ENCODE measurements at places on chromosomes 11 and 22.
A peak's percentile ranks its signal among the peaks of the same experiment; 100 is the strongest.

DNA sequence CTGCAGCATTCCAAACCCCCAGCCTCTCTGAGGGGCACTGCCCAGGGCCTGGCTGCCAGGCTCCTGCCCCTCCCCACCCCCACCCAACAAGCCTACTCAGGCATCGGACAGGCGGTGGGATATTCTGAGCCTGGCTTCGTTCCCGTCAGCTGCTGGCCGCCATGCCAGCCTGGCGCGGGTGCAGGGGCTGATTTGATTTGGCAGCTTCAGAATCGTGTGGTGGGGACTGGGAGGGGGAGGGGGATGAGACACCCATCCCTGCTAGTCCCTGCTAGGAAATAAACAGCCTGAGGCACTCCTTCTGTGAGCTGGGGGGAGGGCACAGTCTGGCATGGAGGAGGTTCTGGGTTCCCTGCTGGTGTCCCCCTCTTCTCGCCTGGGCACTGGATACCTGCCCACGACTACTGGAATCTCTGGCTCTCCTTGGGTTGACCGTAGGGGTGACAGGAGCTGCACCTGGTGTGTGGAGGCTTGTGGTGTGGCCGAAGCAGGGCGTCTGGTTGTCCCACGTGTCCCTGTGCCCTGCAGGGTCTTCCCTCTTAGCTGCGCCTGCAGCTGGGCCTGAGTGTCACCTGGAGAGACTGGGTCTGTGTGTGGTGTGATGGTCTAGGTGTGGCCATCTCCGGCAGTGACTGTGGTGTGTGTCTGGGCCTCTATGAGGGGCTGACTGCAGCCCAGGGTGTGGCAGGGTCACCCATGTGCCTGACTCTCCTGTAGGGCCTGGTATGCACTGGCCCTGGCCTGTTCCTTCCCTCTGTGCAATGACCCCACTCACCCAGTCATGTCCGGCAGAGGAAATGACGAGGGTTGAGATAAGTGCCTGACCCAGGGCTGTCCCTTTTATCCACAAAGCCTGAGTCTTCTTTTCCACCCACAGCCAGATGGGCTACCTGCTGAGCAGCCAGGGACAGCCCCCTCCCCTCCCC lies 42.2 kb downstream of the PDE2A start:
- no peak for DNase-seq

DNA sequence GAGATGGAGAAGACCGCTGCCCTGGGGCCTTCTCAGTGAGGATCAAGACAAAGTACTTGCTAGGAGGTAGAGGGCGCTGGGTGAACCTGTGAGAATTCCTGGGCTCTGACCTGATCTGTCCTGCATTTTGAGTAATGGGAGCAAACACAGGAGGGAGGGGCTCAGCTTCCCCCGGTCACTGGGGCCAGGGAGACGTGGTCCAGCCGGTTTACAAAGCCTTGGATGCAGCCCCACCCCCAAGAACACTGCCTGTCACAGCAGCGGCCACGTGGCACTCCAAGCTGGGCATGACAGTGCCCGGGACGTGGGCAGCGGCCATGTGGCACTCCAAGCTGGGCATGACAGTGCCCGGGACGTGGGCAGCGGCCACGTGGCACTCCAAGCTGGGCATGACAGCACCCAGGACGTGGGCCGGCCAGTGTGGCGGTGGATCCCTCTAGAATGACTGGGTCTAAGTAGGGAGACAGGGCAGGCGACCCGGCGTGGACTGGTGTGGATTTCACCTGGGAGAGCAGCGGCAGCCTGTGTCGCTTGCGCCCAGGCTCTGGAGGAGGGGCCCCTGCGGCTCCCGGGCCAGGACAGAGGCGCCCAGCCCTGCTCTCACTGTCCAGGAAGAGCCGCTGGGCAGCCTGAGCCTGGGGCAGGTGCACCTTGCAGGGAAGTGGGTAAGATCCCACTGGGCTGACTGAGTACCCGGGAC lies 2.5 kb upstream of the TTLL8 start:
- no peak for DNase-seq

DNA sequence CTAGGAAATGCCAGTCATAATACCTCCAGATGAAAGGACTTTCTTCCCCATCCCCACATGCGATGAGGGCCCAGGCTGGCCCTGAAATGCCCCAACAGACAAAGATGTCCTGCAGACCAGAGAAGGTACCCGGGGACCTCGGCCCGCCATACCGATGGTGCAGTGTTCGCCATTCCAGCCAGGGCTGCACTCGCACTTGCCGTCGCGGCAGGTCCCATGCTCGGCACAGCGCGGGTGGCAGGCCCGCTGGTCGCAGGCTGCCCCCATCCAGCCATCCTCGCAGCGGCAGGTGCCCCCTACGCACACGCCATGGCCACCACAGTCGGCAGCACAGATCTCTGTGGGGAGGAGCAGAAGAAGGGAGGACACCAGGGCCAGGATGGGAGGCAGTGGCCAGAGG lies 212.1 kb upstream of the NARS2 start:
- DNase-seq, result no peak

- no peak for DNase-seq
These were observed 17.5 kb downstream of the PDGFD start for GRCh38 chr11:104146421-104146820.

DNA sequence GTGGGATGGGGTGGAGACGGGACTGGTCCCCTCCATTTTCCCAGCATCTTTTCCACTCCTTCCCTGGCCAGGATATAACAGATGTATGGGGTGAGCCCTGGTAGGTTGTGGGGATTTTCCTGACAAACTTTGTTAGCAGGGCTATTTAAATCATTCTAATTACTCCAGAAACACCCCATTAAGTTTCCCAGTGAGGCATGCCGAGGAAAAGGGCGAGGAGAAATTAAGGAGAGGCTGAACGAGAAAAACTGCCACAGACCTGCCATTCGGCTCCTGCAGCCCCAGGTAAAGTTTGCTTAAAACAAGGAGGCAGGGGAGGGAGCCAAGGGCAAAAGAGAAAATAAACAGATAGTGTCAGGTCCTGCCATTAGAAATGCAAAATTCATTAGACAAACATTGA lies 428.2 kb downstream of the BUD13 start:
- DNase-seq, result no peak

- DNase-seq, result no peak
These were observed at the start of gene SMIM45 for GRCh38 chr22:41951898-41952474. Gene SMIM45, plus strand, starts transcription at chr22:41952150.

DNA sequence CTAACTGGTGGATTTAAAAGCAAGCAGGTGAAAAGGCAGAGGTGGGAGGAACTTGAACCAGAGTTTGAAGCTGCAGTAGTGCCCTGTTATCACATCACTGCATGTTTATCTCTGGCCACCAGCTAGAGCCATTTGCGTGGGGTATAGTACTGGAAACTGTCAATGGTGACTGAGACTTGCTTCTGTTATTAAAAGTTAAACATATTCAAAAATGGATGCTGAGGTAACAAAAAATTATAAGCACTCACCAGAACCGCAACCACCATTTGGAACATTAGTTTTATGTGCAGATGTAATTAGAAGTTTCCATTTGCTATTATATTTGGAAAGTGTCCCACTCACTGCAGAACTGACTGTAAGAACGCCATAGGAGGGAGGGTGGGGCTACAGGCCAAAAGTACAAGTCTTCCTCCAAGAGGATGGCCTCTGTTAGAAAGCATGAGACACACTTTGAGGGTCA lies 1.2 kb upstream of the CD59 start:
- DNase-seq, result no peak

DNA sequence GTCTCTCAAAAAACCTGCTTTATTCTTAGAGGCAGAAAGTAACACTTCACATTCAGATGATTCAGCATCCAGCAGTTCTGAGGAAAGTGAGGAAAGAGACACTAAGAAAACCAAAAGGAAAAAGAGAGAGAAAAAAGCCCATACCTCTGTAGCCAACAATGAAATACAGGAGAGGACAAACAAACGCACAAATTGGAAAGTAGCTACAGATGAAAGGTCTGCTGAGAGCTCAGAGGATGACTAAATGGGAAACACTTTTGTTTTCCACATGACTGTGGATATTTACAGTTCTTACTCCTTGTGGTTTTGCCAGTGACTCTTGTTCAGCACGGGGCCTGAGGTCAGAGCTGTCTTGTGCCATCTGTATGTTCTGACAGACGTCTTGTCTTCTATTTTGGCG lies 3.8 kb downstream of the TIMM8B start:
- DNase-seq, result no peak

DNA sequence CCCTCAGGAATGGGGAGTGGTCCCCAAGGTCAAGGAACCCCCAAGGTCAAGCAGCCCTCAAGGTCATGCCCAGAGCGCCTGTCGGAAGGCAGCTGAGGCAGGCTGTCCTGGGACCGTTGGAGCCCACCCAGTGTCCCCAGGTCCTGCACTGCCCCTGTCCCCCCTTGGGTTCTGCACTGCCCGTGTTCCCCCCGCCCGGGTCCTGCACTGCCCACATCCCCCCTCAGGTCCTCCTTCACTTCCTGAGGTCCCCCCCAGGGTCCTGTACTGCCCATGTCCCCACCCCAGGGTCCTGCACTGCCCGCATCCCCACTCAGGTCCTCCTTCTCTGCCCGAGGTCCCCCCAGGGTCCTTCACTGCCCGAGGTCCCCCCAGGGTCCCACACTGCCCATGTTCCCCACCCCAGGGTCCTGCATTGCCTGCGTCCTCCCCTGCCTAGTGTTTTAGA lies 1073.0 kb downstream of the BRD1 start:
- DNase-seq, result peak; percentile 57

DNA sequence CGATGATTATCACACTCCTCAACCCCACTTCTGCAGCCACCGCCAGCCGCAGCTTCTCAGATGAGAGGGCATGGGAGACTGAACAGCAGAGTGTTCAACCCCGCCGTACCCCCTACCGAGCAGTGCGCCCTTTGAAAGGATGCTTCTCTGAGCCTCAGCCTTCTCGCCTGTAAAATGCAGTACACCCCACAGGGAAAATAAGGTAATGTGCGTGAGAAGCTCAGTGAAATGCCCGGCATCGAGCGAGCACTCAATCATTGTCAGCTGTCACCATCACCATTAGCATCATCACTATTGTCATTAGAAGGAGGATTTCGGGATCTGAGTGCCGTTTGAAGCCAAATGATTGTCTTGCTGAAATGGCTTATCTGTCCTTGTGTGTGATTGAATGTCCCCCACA lies 13.6 kb downstream of the TRIM29 start:
- no peak for DNase-seq

GRCh38 chr11:74604311-74604710 lies 11.9 kb downstream of the POLD3 start:
- no peak for DNase-seq

GRCh38 chr11:1125803-1126202 lies 31.9 kb upstream of the MUC5AC start:
- DNase-seq, result no peak

GRCh38 chr22:24519496-24519895 lies 24.4 kb downstream of the UPB1 start:
- no peak for DNase-seq

- DNase-seq, result no peak
These were observed 86.1 kb upstream of the ARHGAP20 start for GRCh38 chr11:110798201-110798900.

DNA sequence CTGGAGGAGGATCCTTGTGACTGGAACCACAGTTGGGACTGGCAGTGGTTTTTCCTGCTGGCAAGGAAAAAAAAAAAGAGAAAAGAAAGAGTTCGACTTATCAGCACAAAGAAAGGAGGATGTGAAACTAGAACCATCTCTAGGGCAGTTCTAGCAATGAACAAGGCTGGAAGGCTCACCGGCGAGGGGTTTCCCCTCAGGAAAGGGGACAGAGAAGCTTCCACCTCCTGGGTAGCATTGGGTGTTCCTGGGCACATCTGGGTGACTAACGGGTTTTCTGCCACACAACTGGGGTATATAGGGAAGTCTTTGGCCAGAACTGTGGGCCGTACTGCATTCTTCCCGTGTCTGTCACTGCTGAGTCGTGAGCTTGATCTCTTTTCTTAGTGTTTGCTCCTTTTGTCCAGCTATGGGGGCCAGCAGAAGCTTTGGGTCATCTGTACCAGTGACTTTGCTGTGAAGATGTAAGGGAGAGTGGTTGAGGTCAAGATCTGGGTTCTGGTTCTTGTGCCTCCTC lies 109.4 kb upstream of the OR4B1 start:
- peak; percentile 72 for DNase-seq

- no peak for DNase-seq
These were observed 4.4 kb downstream of the CARD16 start for GRCh38 chr11:105040703-105041102.

DNA sequence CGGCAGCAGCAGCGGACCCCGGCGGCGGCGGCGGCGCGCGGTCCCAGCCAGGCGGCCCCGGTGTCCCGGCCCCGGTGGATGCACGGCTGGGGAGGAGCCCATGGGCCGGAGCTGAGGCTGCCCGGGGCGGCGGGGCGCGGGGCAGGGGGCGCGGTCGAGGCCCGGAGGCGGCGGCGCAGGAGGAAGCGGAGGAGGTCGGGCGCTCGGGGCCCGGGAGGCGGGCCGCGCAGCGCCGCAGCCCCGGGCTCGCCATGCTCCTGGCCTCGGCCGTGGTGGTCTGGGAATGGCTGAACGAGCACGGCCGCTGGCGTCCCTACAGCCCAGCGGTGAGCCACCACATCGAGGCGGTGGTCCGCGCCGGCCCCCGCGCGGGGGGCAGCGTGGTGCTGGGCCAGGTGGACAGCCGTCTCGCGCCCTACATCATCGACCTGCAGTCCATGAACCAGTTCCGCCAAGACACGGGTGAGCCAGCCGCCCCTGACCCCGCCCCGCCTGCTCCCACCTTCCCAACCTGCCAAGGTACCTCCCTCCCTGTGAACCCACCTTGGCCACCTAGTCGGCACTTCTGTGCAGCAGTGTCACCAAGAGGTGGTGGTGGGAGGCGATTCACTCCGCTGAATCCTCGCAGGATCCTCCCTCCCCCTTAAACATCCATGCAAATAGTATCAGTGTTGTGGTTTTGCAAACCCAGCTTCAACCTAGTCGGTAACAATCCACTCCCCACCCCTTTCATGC lies 580 bp downstream of the DTX4 start:
- peak; percentile 72 for DNase-seq

DNA sequence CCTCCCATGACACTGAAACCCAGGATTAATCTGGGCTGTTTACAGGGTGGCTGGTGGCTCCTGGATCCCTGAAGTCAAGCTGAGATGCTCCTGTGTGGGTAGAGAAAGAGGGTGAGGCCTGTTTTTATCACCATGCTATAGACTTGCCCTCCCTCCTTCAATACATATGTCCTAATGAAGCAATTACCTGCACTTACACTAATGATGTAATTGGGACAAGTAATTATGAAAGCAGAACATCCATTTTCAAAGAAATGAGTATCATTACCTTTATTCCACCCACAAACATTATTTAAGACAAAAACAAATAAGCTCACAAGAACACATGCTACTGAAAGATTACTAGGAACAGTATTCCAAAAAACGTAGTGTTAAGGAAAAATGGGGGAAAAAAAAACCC lies 64.3 kb upstream of the CHRM4 start:
- no peak for DNase-seq

DNA sequence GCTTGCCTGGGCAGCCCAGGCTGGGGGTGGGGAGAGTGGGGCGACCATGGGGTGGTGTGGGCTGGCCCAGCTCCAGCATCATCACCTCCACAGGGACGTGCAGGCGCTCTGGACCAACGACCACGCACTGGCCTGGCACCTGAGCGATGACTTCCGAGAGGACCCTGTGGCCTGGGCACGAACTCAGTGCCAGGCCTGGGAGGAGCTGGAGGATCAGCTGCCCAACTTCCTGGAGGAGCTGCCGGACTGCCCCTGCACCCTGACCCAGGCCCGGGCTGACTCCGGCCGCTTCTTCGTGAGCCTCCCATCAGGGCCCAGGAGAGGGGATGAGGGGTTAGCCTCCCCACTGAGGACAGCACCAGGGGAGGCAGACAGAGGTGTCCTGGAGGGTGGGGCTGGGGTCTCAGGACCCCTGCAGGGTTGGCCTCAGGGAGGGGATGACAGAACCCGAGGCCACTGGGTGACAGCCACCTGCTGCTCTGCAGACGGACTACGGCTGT lies 3.8 kb downstream of the SUSD2 start:
- no peak for DNase-seq
